ENCODE measurements at places on chromosomes 2 and 18.

GRCh38 chr2:105301646-105302045 is 27.9 kb downstream of the TGFBRAP1 start:
- no peak for DNase-seq

DNA sequence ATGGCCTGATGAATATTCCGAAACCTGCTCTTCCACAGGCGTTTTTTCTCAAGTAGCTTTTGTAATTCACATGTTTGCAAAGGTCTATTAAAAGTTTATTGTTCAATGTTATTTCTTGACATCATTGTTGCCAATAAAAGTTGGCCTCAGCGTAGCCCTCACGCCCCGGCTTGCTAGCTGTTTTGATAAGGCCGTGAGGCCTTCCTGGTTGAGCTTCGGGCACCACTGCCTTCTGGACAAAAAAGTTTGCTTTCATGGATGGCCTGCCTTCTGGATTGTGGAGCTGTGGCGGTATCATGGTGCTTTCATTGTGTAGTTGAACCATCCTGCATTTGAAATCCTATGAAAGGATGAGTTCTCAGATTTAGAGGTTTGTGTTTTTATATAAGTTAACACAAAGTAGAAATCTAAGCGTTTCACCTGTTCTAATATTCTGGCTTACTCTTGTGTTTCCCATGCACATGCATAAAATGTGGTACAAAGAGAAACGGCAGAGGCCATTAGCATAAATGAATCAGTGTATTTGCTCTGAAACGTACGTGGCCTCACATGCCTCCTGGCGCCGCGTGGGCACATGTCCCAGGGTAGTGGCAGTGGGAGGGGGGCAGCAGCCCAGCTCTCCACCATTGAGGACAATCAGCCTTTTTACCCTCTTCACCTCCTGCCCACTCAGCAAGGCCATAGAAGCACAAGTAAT is 134.5 kb downstream of the NCK2 start:
- no peak for DNase-seq

GRCh38 chr2:17303054-17303453 is 215.2 kb downstream of the RAD51AP2 start:
- no peak for DNase-seq

GRCh38 chr2:62817995-62818713 is 112.6 kb downstream of the EHBP1 start:
- no peak for DNase-seq

GRCh38 chr2:85444629-85445172 is 26.2 kb downstream of the SH2D6 start:
- DNase-seq: no peak
